ENCODE measurements at places on chromosomes 3 and 15.

- DNase-seq, result no peak
Measured at GRCh38 chr3:70218471-70218870, 94.0 kb downstream of the MDFIC2 start.

DNA sequence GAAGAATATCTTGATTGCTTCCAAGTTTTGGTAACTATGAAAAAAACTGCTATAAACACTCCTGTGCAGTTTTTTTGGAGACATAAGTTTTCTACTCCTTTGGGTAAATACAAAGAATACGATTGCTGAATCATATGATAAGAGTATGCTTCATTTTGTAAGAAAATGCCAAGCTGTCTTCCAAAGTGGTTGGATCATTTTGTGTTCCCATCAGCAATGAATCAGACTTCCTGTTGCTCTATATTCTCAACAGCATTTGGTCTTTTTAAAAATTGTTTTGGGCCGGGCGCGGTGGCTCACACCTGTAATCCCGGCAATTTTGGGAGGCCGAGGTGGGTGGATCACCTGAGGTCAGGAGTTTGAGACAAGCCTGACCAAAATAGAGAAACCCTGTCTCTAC is 14.5 kb downstream of the BTD start:
- DNase-seq, result peak; percentile 26

- no peak for DNase-seq
Measured at GRCh38 chr15:47288794-47289193, 428.5 kb upstream of the SEMA6D start.

GRCh38 chr3:30435861-30436331 is 170.5 kb upstream of the TGFBR2 start:
- no peak for DNase-seq

GRCh38 chr3:150014782-150015181 is 44.1 kb upstream of the PFN2 start:
- no peak for DNase-seq

GRCh38 chr15:67906382-67906781 is 66.5 kb upstream of the RNU6-1 start:
- no peak for DNase-seq

- no peak for DNase-seq
Measured at GRCh38 chr3:148970271-148970670, 21.1 kb upstream of the GYG1 start.

Data from astrocyte of the spinal cord (primary cell).